Stimulated activated CD8-positive, alpha-beta memory T cell treated with anti-CD3 and anti-CD28 coated beads, Interleukin-7, amount 100 ng/mL, for 4 hours (primary cell): ENCODE measurements at places on chromosomes 1 and 21.
A peak's percentile ranks its signal among the peaks of the same experiment; 100 is the strongest.

GRCh38 chr1:17012775-17013490 lies 1.2 kb upstream of the ATP13A2 start:
- no peak for DNase-seq

DNA sequence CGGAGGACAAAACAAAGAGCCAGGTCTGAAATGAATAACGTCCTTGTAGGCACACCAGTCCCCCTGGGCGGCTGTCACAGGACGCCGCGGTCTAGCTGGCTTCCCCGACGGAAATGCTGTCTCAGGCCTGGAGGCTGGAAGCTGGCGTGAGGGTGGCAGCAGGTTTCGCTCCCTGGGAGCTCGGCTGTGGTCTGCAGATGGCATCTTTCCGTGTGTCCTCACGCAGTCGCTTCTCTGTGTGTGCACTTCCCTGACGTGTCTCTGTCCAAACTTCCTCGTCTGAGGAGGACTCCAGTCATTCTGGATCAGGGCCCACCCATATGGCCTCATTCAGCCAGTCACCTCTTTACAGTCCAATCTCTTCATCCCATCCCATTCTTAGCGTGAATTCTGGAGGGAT lies 14.2 kb downstream of the TNFRSF14 start:
- DNase-seq, result no peak

DNA sequence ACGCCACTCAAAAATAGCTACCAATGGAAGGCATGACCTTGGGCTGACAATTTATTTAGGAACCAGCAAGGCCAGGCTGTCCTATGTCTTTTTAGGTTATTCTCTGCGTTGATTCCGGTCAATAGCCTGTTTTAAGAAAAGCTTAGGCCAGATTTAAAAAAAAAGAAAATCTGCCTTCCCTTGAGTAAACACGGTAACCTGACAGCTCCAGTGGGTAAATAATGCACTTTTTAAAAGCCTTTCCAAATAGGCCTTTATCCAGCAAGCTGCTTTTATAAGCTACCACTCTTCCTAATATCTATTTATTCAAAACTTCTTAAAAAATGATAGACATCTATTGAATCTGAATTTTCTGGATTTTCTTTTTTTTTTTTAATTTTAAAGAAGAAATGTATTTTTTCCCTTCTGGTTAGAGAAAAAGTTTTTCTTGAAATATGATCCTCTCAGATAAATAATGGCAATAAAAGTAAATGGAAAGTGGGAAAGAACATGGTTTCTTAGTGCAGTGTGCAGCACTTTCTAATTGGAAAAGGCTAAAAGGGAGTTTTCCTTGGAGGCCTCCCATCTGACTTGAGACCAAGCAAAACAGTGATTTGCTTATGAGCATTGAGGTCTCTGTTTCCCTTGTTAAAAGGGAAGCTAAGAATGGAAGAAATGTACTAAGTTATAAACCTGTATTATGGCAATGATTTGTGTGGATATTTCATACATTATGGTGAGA lies 281.0 kb upstream of the RUNX1 start:
- DNase-seq, result no peak

DNA sequence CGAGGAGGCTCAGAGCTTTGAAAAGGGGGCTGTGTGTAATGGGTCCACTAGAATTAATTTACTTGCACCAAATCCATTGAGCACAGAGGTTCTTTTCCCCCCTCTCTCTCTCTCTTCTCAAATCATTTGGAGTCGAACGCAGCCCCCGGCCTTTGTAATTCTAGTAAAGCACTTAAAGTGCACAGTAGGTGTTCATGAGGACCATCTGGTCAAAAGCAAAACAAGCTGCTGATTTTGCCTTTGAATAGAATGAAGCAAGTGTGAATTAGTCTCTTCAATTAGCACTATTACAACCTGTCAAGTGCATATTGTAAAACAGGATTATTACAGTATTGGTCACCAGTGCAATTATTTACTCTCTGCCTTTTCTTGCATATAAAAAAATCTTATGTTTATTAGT lies 259.9 kb downstream of the FAF1 start:
- DNase-seq, result no peak

DNA sequence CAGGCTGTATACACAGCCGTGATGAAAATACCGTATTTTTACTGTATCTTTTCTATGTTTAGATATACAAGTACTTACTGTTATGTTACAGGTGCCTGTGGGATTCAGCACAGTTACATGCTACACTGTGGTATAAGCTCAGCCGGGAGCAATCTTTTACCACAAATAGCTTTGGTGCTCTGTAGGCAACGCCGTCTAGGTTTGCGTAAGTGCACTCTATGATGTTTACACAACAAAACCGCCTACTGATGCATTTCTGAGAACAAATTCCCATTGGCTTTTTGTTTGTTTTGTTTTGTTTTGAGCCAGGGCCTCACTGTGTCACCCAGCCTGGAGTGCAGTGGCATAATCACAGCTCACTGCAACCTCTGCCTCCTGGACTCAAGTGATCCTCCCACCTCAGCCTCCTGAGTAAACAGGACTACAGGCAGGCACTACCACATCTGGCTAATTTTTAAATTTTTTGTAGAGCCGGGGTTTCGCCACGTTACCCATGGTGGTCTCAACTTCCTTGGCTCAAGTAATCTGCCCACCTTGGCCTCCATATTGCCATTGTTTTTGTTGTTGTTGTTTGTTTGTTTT lies 81.0 kb downstream of the SCCPDH start:
- no peak for DNase-seq

DNA sequence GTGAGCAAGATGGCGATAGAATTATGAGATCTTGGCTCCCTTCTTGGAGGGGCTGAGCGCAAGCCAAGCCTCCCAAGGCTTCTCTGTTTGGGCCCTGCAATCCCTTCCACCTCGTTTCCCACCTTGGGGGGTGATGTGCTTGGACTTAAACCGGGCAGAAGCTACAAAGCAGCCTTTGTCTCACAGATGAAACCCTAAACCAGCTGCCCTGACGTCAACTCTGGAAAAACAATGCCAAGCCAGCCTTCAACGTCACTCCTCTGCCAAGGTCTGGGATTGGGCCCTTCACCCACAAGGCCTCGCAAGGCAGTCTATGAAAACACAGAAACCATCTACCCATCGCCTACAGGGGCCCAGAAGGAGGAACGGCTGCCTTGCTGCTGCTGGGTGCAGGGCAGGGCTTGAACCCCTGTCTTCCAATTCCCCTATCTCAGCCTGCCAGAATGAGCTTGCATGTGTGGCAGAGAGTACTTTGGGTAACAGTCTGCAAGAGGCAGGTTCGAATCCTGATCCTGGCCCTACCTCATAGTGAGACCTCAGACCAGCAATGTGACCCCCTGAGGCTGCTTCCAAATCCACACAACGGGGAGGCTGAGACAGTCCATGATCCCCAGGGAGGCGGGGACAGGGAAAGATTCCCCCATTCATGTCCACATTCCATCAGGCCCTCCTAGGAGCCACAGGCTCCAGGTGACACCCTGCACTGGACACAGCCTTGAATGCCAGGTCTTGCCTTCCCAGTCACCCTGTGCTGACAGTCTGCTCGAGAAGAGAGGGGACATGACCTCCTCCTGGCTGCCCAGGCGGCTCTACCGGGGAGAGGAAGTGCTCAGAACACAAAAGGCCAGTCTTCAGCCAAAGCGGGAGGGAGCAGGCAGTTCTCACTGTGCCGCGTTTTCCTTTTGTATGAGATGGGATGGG lies 15.0 kb downstream of the IFFO2 start:
- no peak for DNase-seq

DNA sequence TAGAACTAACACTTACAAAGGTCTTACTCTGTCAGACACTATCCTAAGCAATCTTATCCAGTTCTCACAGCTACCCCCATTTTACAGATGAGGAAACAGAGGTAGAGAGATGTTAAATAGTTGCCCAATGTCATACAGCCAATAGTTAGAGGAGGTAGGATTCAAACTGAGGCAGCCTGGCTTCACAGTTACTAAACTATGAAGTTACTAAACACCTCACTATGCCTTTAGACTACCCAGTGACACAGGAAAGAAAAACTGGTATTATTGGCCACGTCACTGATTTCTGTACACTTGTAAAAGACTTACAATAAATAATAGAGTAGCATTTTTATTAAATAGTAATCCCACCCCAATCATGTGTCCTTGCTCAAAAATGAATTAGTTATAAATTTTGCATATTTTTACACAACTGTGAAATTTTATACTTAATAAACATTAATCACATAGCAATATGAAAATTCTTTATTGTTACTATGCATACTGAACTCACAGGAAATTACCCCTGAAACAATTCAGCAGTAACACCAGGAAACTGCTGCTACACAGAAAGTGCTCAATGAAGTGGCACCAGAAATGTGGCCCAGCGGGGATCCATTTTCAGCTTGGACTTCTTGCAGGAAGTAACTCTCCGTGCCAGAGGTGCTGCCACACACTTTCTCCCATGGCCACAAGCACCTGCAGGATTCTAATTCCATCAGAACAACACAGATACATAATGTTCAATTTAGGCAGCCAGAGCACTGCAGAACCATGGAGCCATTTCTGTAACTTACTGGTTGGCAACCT lies 69.4 kb downstream of the VAV3 start:
- no peak for DNase-seq

DNA sequence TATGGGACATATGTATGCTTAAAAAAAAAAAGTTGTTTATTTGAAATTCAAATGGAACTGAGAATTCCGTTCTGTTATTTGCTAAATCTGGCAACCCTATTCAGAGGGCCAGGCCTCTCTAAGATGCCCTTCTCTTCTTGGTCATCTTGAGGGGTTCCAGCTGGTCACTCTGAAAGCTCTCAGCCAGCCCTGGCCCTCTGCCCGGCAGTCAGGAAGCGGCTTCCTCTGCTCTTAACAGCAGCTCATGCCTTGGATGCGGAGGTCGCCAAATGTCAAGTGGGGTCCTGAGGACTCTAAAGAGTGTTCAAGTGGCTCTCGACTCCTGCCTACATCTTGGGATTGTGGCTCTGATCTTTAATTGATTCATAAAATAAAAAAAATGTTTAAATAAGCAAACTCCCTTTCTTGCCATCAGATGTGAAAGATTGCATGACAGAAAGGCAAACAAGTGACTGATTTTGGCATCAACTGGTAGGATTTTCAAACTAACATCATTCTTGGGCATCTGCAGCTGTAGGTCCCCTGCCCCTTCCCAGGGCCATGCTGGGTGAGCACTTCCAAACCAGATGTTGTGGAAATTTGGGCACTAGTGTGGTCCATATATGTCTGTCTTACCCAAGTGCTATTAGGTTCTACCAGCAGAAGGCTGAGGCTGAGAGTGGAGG lies 130.8 kb downstream of the PRDM2 start:
- no peak for DNase-seq

- no peak for DNase-seq
Measured at GRCh38 chr21:25036775-25037174, 570.5 kb downstream of the MRPL39 start.

GRCh38 chr1:183926983-183927382 lies 110.5 kb downstream of the COLGALT2 start:
- DNase-seq, result no peak

GRCh38 chr1:99445486-99445885 lies 181.2 kb downstream of the PLPPR4 start:
- no peak for DNase-seq

DNA sequence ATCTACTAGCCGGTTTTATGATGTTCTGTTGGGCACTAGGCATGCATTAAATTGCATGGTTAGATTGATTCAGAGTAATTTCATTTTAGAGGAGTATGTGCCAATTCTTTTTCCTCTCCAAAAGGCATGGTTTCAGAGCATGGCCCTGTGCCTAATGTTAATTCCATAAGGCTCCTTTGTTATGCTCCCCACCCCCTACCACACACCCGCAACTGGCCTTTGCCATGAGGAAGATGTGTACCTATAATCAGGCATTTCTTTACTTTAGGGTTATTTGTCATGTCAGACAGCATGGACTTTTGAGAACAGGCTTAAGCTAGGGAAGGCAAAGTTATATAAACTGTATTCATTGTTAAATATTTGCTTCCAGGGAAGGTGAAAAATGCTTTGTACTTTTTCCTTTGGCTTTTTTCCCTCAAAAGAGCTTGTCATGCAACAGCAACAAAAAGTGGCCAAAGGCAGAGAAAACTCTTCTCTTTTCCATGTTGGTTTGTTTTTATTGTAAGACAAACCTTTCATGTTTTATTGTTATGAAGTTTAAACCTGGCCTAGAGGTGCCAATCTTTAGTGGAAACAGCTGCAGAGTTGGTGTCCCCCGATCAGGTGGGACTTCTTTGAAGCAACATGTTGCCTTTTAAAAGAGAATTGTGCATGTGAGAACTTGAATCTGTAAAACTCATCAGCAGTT lies 24.3 kb upstream of the NBL1 start:
- DNase-seq, result no peak

GRCh38 chr1:203342192-203342940 lies 8.6 kb downstream of the FMOD start:
- DNase-seq, result peak; percentile 10

- no peak for DNase-seq
Measured at GRCh38 chr1:207892764-207893163, 18.2 kb downstream of the CD34 start.

DNA sequence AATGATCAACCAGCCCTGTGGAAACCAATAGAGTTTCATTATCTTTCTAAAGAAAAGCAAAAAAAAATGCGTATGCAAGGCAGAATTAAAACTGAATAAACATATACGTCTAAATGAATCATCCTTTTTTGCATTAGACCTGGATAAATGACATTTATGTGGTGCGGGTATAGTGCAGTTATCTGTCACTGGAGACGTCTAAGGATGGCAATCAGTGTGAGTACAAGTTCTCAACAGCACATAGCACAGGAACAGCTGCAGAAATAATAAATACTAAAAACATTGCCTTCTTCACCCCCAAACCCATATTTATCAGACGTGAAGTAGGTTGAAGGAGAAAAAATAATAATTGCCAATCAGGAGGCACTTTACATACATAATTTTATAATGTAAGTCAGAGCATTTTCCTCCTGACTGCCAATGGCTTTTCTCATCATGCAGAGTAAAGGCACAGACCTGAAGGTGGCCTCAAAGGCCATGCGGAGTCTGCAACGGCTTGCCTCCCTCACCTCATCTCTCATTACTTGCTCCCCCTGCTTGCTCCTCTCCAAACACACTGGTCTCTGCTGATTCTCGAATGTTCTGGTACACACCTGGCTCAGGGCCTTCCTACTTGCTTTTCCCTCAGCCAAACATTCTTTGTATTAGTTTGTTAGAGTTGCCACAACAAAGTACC lies 574.7 kb upstream of the PLXNA2 start:
- DNase-seq, result no peak
